ENCODE measurements at places on chromosomes 4 and X.

- DNase-seq, result no peak
These were observed 276.4 kb downstream of the SPRY1 start for GRCh38 chr4:123672987-123673386.

DNA sequence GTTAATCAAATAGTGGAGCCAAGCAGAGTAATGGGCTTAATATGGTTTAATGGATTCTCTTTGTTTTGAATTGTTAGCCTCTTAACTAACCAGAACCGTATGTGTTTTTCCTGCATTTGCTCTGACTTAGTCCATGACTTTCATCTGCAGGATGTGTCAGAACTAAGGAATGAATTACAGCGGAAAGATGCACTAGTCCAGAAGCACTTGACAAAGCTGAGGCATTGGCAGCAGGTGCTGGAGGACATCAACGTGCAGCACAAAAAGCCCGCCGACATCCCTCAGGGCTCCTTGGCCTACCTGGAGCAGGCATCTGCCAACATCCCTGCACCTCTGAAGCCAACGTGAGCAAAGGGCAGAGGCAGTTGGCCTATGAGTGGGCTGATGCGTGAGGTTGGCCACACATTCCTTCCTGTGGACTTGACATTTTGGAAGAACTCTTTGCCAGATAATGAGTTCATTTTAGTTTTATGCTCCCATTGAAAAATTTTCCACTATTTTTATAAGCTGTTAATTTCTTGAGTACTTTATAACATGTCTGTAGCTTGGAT is 9.1 kb downstream of the MED28 start:
- no peak for DNase-seq

DNA sequence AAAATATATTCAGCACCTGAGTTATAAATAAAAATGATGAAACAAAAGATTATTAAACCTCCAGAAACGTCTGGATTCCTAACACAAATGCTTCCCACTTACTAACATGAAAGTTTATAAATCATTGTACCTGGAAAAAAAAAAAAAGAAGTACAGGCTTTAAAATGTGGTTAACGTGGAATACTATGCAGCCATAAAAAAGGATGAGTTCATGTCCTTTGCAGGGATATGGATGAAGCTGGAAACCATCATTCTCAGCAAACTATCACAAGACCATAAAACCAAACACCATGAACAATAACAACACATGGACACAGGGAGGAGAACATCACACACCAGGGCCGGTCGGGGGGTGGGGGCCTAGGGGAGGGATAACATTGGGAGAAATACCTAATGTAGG is 160.5 kb downstream of the ADAMTS3 start:
- DNase-seq, result no peak

DNA sequence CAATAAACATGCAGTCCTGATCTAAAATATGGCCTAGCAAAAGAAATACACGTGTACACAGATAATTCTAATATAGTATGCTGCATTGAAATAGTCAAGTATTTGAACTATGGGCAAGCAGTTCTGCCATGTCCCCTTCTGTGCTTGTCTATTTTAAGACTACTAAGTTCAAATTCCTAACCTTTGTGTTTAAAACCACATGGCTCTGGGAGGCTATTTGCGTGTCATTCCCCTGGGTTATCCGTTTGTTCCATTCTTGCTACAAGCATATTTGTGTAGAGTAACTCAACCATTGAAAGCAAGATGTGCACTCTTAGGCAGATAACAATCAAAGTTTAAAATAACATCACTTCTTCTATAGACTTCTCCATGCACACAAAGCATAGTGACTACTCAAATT is 25.4 kb upstream of the TBC1D1 start:
- no peak for DNase-seq

Measured in stimulated activated CD8-positive, alpha-beta memory T cell treated with anti-CD3 and anti-CD28 coated beads, Interleukin-15, amount 100 ng/mL, for 1 hour (primary cell).